Temporal lobe (tissue), 4 donors: ENCODE measurements at places on chromosomes 6 and 20. TPM values are rescaled to one million over a fixed set of nuclear protein-coding genes. Genes with fewer than 3 reads are reported as not detected.

The PKIB gene
- 2.0 TPM for total RNA-seq

The ULBP2 gene
- total RNA-seq: 4.4 TPM

The RGS17 gene
- 81.4 TPM for total RNA-seq

The EEF1A2 gene
- 209 TPM for total RNA-seq

The CDKN1A gene
- 2.2 TPM for total RNA-seq

The TNFRSF21 gene
- total RNA-seq: 33.9 TPM
